ENCODE measurements at places on chromosomes 6 and 20.

- no peak for DNase-seq
Measured at GRCh38 chr6:55064711-55065420, 109.4 kb upstream of the HCRTR2 start.

GRCh38 chr20:36572701-36573102 lies 695 bp upstream of the TGIF2 start:
- no peak for DNase-seq

- no peak for DNase-seq
Measured at GRCh38 chr6:144952456-144953240, 667.5 kb downstream of the UTRN start.

DNA sequence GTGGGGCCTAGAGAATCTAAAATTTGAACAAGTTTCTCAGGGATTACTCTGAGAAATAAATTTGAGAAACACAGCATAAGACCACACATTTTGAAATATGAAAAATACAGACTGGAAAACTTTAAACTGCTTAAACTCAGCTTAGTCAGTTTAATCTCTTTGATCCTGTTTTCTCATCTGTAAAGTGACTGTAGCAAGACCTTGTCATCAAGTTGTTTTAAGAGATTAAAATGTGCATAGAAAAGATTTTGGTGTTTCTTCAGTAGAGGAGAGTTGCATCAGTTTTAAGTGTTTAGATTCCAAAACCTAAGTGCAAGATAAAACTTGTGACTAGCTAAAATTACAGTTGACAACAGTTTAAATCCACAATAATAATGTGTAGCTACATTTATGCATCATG lies 8.1 kb upstream of the BCKDHB start:
- DNase-seq = no peak

GRCh38 chr6:1535295-1535694 lies 74.4 kb upstream of the FOXC1 start:
- no peak for DNase-seq

All from ecto neural progenitor cell (in vitro differentiated cells).